ENCODE measurements at places on chromosomes 1 and 21. TPM values are rescaled to one million over a fixed set of nuclear protein-coding genes. Genes with fewer than 3 reads are reported as not detected.

IGSF21 gene
- total RNA-seq, result 0.61 TPM

DNA sequence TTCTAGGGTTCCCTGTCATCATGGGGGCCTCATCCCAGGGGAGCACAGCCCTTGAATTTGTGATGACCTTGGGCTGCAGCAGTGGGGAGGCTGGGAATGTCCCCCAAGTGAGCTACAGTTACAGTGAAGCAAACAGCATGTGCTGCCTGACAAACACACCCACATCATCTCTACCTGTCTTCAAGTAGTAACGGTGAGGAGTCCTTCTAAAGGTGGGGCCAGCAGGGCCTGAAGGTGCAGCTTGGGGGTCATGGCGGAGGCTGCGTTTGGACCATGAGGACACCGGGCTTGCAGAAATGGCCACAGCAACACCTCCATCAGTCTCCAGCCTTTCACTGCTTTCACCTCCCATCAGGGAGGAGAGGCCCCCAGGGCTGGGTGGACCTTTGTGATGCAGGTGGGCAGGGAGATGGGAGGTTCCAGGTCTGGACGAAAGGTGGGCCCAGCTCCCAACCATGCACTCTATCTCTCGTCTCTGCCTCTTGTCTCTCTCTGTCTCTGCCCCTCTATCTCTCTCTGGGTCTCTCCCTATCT lies 55.7 kb downstream of the WNT9A start:
- peaks cover 9% of the 10 kb centered on the region for H3K4me1 ChIP-seq
- H3K4me3 ChIP-seq, result no peak overlapping the region
- peaks cover 11% of the 10 kb centered on the region for H3K27me3 ChIP-seq
- no peak for DNase-seq

DNA sequence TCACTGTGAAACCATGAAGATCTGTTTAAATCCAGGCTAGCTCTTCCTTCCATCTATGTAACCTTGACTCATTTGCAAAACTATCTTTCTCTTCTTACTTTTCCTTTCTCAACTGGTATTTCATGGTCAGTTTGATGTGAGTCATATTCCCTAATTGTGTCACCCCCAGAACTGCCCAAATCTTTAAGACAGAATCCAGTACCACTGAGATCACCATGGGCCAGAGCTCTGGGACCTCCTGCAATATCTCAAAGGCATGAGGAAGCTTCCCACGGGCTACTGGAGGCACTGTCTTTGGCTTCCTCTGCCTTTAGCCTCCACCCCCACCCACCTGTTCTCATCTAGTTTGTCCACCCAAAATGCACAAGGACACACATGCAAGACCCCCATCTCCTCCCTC lies 274.4 kb upstream of the FMN2 start:
- no peak for DNase-seq
- H3K4me1 ChIP-seq, result no peaks in the 10 kb centered on the region
- H3K4me3 ChIP-seq, result no peak overlapping the region
- no peak overlapping the region for H3K27ac ChIP-seq
- H3K36me3 ChIP-seq, result no peaks in the 10 kb centered on the region

- H3K27me3 ChIP-seq, result no peaks in the 10 kb centered on the region
- H3K4me1 ChIP-seq, result no peaks in the 10 kb centered on the region
- DNase-seq, result no peak
- H3K27ac ChIP-seq, result no peak overlapping the region
These were observed 70.2 kb downstream of the ARHGEF16 start for GRCh38 chr1:3524556-3525203.

GRCh38 chr1:1073743-1074587 lies at the start of gene RNF223:
Gene RNF223 (minus strand): TSS chr1:1074306. CDS start chr1:1072566, 1,740 bp downstream.
- peak within 1 kb of the TSS; percentile 23 for H3K4me3 ChIP-seq
- peak within 1 kb of the TSS; percentile 57 for H3K27ac ChIP-seq
- peaks cover 64% of the 10 kb centered on the region for H3K27me3 ChIP-seq
- no peaks in the 10 kb centered on the region for H3K36me3 ChIP-seq

GRCh38 chr1:80163686-80164085 lies 1157.2 kb upstream of the ADGRL4 start:
- H3K36me3 ChIP-seq, result no peaks in the 10 kb centered on the region
- no peaks in the 10 kb centered on the region for H3K27me3 ChIP-seq
- no peak overlapping the region for H3K27ac ChIP-seq
- no peaks in the 10 kb centered on the region for H3K4me1 ChIP-seq

- no peak overlapping the region for H3K27ac ChIP-seq
- H3K4me1 ChIP-seq, result peaks cover 34% of the 10 kb centered on the region
- H3K4me3 ChIP-seq, result no peak overlapping the region
- DNase-seq, result no peak
These were observed 74.7 kb downstream of the PSMG1 start for GRCh38 chr21:39108291-39109162.

DNA sequence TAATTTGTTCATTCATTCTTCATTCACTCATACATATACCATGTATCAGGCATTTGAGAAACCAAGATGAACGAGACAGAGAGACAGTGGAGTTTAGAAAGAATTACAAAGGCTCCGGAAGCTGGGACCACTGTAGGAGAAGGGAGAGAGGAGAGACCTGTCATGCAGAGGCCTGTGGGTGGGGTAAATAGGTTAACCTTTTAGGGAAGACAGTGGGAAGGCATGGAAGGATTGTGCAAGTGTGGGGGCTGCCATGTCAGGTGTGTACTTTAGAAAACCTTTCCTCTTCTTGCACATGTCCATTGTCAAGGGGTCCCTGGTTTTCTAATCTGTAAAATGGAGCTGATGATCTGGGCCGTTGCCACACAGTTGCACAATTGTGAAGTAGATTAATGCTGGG lies 44.2 kb upstream of the POU3F1 start:
- H3K27me3 ChIP-seq, result no peaks in the 10 kb centered on the region
- no peak overlapping the region for H3K27ac ChIP-seq

- H3K27ac ChIP-seq, result peak overlapping the region; percentile 57
- no peaks in the 10 kb centered on the region for H3K36me3 ChIP-seq
- H3K4me1 ChIP-seq, result peaks cover 9% of the 10 kb centered on the region
- peaks cover 8% of the 10 kb centered on the region for H3K27me3 ChIP-seq
These were observed 39.8 kb downstream of the FOXD2 start for GRCh38 chr1:47477595-47478080.

GRCh38 chr1:77639056-77639455 lies 43.4 kb downstream of the ZZZ3 start:
- H3K36me3 ChIP-seq, result no peaks in the 10 kb centered on the region
- H3K4me1 ChIP-seq, result no peaks in the 10 kb centered on the region
- no peak for DNase-seq
- no peaks in the 10 kb centered on the region for H3K27me3 ChIP-seq
- no peak overlapping the region for H3K4me3 ChIP-seq

HPCAL4 gene
- 1.9 TPM for total RNA-seq

GRCh38 chr1:30467101-30467500 lies 256.3 kb downstream of the MATN1 start:
- no peak for DNase-seq
- H3K27ac ChIP-seq, result no peak overlapping the region
- H3K4me3 ChIP-seq, result no peak overlapping the region
- peaks cover 6% of the 10 kb centered on the region for H3K27me3 ChIP-seq

- no peaks in the 10 kb centered on the region for H3K27me3 ChIP-seq
- DNase-seq, result no peak
- H3K27ac ChIP-seq, result no peak overlapping the region
- H3K36me3 ChIP-seq, result no peaks in the 10 kb centered on the region
- H3K4me1 ChIP-seq, result no peaks in the 10 kb centered on the region
- H3K4me3 ChIP-seq, result no peak overlapping the region
These were observed 90.1 kb downstream of the TLR5 start for GRCh38 chr1:223052931-223053330.

- H3K4me1 ChIP-seq, result no peaks in the 10 kb centered on the region
- H3K4me3 ChIP-seq, result no peak overlapping the region
- DNase-seq, result no peak
These were observed 168.6 kb upstream of the KCNK2 start for GRCh38 chr1:214913966-214914365.

GRCh38 chr1:12507631-12508030 lies 110.4 kb downstream of the DHRS3 start:
- H3K27me3 ChIP-seq, result no peaks in the 10 kb centered on the region
- H3K36me3 ChIP-seq, result no peaks in the 10 kb centered on the region
- H3K4me3 ChIP-seq, result no peak overlapping the region
- H3K4me1 ChIP-seq, result peaks cover 29% of the 10 kb centered on the region
- no peak for DNase-seq
- no peak overlapping the region for H3K27ac ChIP-seq

CRNN gene
- not detected for total RNA-seq

DNA sequence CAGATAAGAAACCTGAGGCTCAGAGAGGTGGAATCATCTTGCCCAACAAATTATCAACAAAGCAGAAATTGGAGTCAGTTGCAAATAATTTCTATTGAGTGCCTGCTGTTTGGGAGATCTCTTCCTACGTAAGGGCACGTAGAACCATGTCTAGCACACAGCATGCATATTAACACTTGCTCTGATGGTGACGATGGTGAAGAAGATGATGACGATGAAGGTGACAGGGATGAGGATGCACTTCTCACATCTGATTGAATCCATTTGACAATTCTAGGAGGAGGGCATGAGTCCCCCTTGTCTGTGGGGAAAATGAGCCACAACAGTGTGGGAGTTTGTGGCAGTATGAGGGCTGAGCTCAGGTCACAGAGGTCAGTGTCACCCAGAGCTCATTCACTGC lies 183.6 kb downstream of the HIVEP3 start:
- no peaks in the 10 kb centered on the region for H3K36me3 ChIP-seq
- peaks cover 27% of the 10 kb centered on the region for H3K4me1 ChIP-seq
- no peak for DNase-seq
- no peak overlapping the region for H3K27ac ChIP-seq
